ENCODE measurements at places on chromosomes 4 and X.
A peak's percentile ranks its signal among the peaks of the same experiment; 100 is the strongest.

DNA sequence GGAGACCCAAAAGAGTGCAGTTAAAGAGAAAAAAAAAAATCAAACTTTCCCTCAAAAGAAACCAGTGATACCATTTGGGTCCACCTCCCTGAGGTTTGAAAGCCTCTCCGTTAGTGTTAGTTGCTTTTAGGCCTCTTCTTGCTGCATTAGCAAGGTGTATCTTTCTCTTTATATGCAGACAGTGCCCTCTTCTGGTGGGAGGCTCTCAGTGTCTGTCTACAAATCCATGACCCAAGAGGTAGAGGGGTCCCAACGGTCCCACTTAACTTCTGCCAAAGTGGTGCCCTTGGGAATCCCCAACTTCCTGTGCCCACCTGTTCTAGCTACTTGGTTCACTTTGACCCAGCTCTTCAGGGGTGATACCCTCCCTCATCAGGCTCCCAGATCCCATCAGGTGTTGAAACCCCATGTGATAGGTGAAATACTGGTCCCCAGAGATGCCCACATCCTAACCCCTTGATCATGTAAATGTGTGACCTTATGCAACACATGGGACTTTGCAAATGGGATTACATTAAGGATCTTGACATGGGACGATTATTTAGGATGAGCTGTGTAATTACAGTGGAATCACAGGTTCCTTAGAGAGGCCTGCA, 63.7 kb upstream of the CD99 start:
- peak; percentile 59 for DNase-seq

- no peak for DNase-seq
Observed at GRCh38 chr4:71107726-71108125, 114.3 kb downstream of the DCK start.

- no peak for DNase-seq
Observed at GRCh38 chr4:113016377-113016776, 33.1 kb upstream of the ANK2 start.

- no peak for DNase-seq
Observed at GRCh38 chrX:40117715-40118285, 20.0 kb upstream of the BCOR start.

- DNase-seq: no peak
Observed at GRCh38 chr4:27128443-27128842, 267.8 kb downstream of the STIM2 start.

- no peak for DNase-seq
Observed at GRCh38 chr4:119118397-119118796, 17.2 kb upstream of the MYOZ2 start.

DNA sequence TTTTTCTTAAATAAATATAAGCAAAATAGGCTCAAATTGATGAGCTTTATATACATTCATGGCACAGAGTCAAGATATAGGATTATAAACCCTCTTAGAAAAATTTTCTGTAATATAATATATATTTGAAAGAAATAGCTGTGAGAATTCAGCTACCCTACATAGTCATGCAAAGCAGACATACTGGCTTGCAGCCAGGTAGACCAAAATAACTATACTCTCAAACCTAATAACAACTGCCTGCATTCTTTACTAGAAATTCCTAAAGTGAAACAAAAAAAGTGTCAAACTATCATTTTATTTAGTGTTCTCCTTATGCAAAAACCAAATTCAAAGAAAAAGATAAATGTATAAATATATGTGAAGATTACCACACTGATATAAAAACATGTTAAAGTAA, 1390.2 kb downstream of the C4orf33 start:
- no peak for DNase-seq

DNA sequence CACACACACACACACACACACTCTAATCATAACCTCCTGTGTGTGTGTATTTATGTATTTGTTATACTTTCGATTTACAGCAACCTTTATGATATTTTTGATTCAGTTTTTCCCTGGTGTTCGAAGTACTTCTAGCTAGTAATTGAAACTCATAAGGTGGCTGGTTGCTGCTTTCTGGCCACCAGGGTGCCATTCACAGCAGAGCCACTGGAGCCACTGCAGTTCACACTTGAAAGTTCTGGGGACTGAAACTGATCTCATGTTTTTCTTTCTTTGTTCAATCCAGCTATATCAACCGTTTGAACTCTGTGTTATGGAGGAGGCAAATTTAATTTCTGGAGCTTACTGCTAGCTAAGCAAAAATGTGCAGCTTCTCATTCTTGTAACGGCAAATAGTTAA, 419.4 kb downstream of the ADGRL3 start:
- no peak for DNase-seq

- no peak for DNase-seq
Observed at GRCh38 chr4:88826771-88827170, 129.1 kb upstream of the NAP1L5 start.

DNA sequence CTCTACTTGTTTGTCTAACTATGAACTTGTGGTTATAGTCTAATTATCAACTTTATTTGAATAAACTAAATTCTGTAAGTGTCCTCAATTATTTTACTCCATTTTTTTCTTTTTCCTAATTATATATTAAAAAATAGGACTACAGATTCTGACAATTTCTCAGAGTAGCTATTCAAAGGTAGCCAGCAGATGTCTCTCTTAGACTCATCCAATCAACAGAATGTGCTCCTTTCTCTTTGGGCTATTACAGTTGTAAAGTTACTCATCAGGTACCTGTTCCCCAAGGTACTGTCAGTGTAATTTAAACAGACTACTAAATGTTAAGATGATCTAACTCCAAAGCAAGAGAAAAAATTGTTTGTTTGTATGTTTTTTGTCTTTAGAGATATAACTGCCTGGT, 248.6 kb downstream of the PCDH18 start:
- DNase-seq: no peak

DNA sequence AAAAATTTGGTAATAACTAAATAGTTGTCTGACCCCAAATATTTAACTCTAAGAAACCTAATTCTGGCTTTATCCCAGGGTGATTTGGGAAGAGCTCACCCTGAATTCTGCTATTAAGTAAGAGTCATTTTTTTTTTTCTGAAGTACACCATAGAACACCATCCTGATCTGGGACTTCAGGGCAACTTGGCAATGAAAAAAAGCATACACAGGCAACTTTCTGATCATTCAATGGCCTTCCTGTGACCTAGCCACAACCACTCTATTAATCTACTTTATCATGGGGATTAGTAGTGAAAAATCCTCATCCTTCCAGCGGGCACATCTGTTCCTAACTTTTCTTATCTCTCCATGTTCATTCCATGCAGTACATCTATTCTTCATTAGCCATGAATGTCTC, 333.2 kb upstream of the MAD2L1 start:
- no peak for DNase-seq

DNA sequence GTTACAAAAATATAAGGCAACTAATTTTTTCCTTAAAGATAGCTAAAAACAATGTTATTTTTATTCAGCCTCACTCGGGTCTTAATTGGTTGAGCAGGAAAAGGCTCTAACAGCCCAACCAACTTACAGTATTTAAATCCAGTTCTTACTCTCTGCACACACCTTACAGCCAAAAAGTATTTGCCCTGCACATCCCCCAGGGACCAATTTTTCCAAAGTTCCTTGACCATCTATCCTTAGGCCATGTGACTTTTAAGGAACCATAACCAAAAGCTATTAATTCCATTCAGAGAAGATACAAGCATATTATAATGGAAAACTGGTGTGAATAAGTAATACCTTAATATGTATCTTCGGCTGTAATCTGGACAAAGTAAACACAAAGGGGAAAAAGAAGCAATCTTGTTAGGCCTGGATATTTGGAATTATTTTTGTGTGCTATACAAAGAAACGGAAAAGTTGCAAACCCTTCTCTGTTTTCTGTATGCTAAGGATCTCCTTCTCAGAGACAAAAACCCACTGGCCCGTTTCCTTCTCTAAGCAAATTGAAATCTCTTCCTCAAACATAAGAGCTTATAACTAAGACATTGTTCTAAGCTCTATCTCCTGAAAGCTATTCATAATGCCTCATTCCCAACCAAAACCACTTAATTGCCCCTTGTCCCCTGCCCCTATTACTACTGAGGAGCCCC, 1.0 kb upstream of the THAP9 start:
- DNase-seq: no peak

- DNase-seq: no peak
Observed at GRCh38 chrX:37378404-37378803, 29.2 kb downstream of the PRRG1 start.

- DNase-seq: peak; percentile 72
Observed at GRCh38 chrX:132022967-132023895, at the start of gene STK26. Gene STK26 (plus strand): TSS chrX:132023302. CDS start chrX:132023618, 316 bp downstream.

- no peak for DNase-seq
Observed at GRCh38 chrX:124476562-124476961, 130.2 kb downstream of the SH2D1A start.

- DNase-seq: no peak
Observed at GRCh38 chrX:14779580-14779979, 93.3 kb downstream of the FANCB start.

DNA sequence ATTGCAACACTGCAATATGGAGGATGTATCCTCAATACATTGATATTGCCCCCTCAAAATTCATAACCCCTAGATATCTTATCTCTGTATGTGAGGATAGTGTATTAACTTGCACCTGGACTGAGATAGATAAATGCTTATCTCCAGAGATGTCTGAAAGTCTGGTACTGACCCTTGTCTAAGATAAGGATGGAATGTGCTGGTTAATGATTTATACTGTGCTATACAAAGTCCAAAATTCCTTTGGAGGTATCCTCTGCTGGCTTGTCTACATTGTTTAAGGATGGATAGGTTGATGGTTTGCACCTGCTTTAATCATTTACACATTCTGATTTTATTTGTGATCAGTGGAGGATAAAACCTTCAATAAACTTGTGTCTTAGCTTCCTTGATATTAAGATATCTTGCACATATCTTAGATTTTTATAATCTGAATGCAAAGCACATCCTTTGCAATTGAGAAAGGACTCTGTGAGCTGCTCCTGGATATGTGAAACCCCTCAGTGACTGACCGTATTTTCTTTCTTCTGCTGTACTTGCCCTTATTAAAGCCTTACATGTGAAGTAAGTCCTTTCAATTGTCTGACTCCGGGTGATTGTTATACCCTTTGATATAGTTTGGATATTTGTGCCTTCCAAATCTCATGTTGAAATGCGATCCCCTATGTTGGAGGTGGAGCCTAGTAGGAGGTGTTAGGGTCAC, 430.3 kb upstream of the MAOA start:
- no peak for DNase-seq

DNA sequence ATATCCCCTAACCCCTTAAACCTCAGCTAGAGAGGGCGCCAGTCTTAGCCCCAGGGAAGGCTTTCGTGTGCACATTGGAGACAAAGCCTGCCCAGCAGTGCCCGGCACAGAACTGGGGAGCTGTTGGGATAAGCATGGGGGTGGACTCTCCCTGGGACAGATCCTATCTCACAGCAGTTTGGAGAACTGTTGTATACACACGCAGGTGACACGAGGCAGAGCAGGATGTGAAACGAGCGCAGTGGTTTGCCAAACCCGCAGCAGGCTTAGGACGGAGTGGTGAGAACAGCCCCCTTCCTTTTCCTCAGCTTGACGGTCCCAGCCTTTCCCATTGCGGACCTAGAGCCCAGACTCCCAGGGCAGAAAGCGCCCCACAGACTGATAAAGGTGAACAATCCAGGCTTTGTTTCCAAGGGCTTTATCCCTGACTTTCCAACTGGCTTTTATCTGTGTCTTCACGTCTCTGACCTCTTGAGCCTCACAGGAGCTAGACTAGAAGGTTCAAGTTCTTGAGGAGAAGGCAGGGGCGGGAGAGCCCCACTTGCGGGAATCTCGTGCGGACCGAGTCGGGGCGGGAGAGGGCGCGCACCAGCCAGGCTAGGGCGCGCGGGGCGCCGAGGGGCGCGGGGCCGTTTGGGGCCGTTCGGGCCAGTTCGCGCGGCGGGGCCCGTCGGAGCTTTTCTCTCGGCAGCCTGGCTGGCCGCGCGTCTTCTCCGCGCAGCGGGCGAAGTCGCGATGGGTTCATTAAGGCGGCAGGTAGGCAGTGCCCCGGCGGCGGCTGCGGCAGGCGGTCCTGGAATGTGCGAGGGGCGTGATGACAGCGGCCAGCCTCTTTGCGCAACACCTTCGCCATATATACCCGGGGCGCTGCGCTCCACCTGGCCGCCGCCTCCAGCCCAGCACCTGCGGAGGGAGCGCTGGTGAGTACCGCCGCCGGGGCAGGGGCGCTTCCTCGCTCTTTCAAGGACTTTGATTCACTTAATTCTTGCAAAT, at the start of gene SLC34A2:
SLC34A2 (plus strand) TSS at position 881 of the 993 bp plus-strand sequence. CDS start 6,650 bp downstream, outside the sequence.
- DNase-seq: peak; percentile 5

DNA sequence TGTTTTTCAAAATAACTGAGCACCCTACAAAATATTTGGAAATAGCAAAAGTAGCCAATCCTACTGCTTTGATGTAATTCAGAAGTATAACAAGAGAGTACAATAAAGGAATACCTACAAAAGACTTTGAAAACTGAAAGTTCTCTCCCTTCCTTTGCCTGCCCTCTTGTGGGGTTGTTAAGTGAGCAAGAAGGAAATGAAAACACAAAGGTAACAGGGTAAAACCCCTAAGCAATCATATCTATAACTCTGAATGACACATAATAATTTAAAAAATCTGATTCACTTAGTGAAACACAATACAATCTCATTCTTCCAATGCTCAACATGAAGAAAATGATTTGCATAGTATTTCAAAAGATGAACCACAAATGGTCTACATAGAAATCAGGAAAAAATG, 98.2 kb downstream of the FRYL start:
- no peak for DNase-seq

DNA sequence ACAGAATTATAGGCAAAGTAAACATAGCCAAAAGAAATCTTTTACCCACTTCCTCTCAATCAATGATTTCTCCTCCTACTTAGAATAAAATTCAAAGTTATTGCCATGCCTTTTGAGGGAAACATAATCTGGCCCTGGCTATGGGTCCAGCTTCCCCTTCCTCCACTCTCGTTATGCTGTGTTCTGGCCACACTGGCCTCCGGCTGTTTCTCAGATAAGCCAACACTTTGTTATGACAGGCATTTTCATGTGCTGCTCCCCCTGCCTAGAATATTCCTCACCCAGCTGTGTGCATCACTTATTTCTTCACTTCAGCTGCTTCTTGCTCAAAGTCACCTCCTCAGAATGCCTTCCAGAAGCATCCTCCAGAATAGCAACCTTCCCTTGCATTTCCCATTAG, 386.6 kb upstream of the AADAT start:
- no peak for DNase-seq

Measured in neural crest cell (in vitro differentiated cells).